Neural crest cell (in vitro differentiated cells): ENCODE measurements at places on chromosomes 2 and 18. TPM values are rescaled to one million over a fixed set of nuclear protein-coding genes. Genes with fewer than 3 reads are reported as not detected.

GRCh38 chr18:32767400-32767799 lies 5.4 kb downstream of the KLHL14 start:
- no peak overlapping the region for H3K27ac ChIP-seq
- DNase-seq, result no peak
- no peak overlapping the region for H3K4me3 ChIP-seq
- peaks cover 16% of the 10 kb centered on the region for H3K4me1 ChIP-seq
- no peaks in the 10 kb centered on the region for H3K36me3 ChIP-seq

- H3K4me3 ChIP-seq, result peak overlapping the region; percentile 22
- no peak for DNase-seq
- H3K27ac ChIP-seq, result no peak overlapping the region
- H3K4me1 ChIP-seq, result peaks cover 32% of the 10 kb centered on the region
Measured at GRCh38 chr2:96534141-96534540, 2.4 kb upstream of the ARID5A start.

DNA sequence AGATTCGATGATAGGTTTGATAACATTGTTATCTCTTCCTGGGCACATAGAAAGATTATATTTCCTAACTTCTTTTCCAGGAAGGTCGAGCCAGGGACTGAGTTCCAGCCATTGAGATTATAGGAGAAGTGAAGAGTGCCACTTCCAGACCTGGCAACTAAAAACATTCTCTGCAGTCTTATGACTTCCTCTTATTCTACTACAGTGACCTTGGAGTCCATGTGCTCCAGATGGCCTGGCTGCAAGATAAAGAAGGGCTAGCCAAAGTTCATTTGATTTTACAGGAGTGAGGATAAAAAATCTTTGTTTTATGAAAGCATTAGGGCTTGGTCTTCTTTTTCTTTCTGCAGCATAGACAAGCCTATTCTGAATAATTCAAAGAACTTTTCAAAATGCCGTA lies 363.0 kb downstream of the FSIP2 start:
- no peak overlapping the region for H3K4me3 ChIP-seq
- H3K27me3 ChIP-seq, result no peaks in the 10 kb centered on the region
- no peak overlapping the region for H3K27ac ChIP-seq
- DNase-seq, result no peak
- peaks cover 21% of the 10 kb centered on the region for H3K4me1 ChIP-seq
- peaks cover 5% of the 10 kb centered on the region for H3K36me3 ChIP-seq

- no peak overlapping the region for H3K27ac ChIP-seq
- peaks cover 17% of the 10 kb centered on the region for H3K4me1 ChIP-seq
Measured at GRCh38 chr2:38074058-38074763, 1.7 kb downstream of the CYP1B1 start.

DNA sequence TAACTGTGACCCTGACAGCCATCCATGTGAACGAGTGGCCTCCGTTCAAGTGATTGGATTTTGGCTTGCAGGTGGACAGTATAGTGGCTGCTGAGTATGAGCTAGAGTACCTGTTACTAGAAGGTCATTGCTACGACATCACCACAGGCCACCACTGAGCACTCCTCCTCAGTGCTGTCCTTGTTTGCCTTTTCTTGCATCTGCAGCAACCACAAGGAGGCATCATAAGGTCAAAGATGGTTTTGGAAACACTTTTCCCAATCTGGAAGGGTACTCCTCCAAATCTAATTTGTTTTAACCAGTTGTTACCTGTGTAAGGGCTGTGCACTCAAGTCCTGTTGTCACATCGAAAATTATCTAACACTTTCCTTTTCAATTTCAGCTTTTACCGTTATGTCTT lies 81.2 kb downstream of the UGGT1 start:
- H3K36me3 ChIP-seq, result peaks cover 8% of the 10 kb centered on the region
- no peak for DNase-seq
- H3K4me3 ChIP-seq, result no peak overlapping the region
- H3K4me1 ChIP-seq, result peaks cover 11% of the 10 kb centered on the region
- H3K27ac ChIP-seq, result no peak overlapping the region

Gene SPP2
- not detected in 2 replicates for total RNA-seq

GRCh38 chr2:46818141-46818621 lies 97.4 kb downstream of the MCFD2 start:
- no peak overlapping the region for H3K4me3 ChIP-seq
- DNase-seq, result no peak
- no peaks in the 10 kb centered on the region for H3K36me3 ChIP-seq
- no peaks in the 10 kb centered on the region for H3K4me1 ChIP-seq

Gene NAB1
- 42.4 and 48.8 TPM in 2 replicates for total RNA-seq

GRCh38 chr2:59322870-59323269 lies 1081.7 kb upstream of the FANCL start:
- H3K4me1 ChIP-seq, result no peaks in the 10 kb centered on the region
- no peak overlapping the region for H3K4me3 ChIP-seq
- no peaks in the 10 kb centered on the region for H3K27me3 ChIP-seq
- no peak for DNase-seq
- H3K27ac ChIP-seq, result no peak overlapping the region
- no peaks in the 10 kb centered on the region for H3K36me3 ChIP-seq

GRCh38 chr18:52766002-52766545 lies 426.1 kb downstream of the DCC start:
- H3K4me1 ChIP-seq, result no peaks in the 10 kb centered on the region
- H3K36me3 ChIP-seq, result no peaks in the 10 kb centered on the region
- no peak for DNase-seq
- peak overlapping the region; percentile 58 for H3K27ac ChIP-seq
- no peaks in the 10 kb centered on the region for H3K27me3 ChIP-seq

- peaks cover 3% of the 10 kb centered on the region for H3K4me1 ChIP-seq
- H3K36me3 ChIP-seq, result peaks cover 8% of the 10 kb centered on the region
- no peak overlapping the region for H3K4me3 ChIP-seq
- no peak for DNase-seq
- no peaks in the 10 kb centered on the region for H3K27me3 ChIP-seq
Measured at GRCh38 chr18:8632386-8632785, 23.1 kb downstream of the RAB12 start.

GRCh38 chr2:161355983-161356382 lies 47.8 kb downstream of the PSMD14 start:
- no peak overlapping the region for H3K27ac ChIP-seq
- H3K36me3 ChIP-seq, result peaks cover 9% of the 10 kb centered on the region
- H3K4me1 ChIP-seq, result peaks cover 37% of the 10 kb centered on the region
- no peak for DNase-seq
- no peak overlapping the region for H3K4me3 ChIP-seq

Gene RAB10
- 112 and 113 TPM in 2 replicates for total RNA-seq

DNA sequence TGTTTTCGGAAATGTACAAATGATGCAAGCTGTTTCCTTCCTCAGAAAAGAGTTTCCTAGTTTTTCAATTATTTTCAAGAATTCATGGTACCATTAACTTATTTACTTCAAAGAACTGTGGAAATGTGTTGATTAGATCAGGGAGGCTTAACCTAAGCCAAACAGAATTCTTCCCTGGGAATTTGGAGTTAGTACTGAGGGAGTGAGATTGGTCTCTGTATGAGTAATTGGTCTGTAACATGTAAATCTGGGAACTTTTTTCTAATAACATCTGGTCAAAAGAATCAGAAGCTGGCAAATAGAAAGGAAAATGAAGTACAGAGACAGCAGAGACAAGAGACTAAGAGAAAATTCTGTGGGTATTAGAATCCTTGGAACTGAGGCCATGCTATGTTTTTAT lies 145.8 kb downstream of the BABAM2 start:
- H3K36me3 ChIP-seq, result no peaks in the 10 kb centered on the region
- no peak for DNase-seq
- no peaks in the 10 kb centered on the region for H3K27me3 ChIP-seq
- no peak overlapping the region for H3K4me3 ChIP-seq

DNA sequence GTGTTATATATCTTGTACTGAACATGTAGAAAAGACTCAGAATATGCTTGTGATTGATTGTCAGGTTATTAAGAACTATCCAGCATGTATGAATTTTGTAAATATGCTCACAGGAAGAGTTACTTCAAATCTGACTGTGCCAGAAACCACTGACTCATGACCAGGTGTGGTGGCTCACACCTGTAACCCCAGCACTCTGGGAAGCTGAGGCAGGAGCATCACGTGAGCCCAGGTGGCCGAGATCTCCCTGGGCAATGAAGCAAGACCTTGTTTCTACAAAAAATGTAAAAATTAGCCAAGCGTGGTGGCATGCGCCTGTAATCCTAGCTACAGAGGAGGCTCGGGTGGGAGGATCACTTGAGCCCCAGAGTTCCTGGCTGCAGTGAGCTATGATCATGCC lies 126.6 kb downstream of the COMMD1 start:
- H3K4me1 ChIP-seq, result no peaks in the 10 kb centered on the region
- H3K27me3 ChIP-seq, result no peaks in the 10 kb centered on the region
- H3K27ac ChIP-seq, result no peak overlapping the region
- H3K36me3 ChIP-seq, result no peaks in the 10 kb centered on the region

Gene ST8SIA5
- 0.79 and 2.7 TPM in 2 replicates for total RNA-seq

Gene MYO7B
- 0.28 TPM in 1 of 2 replicates, not detected in the other for total RNA-seq

Gene ABCG8
- not detected in 2 replicates for total RNA-seq

DNA sequence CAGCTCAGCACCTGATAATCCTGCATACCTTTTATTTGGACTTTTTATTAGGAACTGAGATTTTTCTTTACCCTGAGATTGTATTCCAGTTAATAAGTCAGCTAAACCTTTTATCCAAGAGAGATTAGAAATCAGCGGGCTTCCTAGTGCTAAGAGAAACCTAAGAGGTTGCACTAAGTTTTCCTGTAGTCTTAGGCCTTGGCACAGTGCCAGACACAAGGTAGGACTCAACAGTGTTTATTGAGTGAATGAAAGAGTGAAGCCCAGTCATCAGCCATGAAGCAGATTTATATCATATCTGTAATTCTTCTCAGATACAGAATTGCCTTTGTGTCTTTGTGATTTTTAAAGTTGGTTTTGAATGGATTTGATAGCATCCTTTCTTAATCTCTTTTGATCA lies 13.6 kb downstream of the OTX1 start:
- no peak for DNase-seq
- H3K36me3 ChIP-seq, result peaks cover 3% of the 10 kb centered on the region
- H3K4me1 ChIP-seq, result peaks cover 5% of the 10 kb centered on the region

Gene RTTN
- 31.7 and 34.8 TPM in 2 replicates for total RNA-seq

- H3K27ac ChIP-seq, result no peak overlapping the region
- H3K4me3 ChIP-seq, result no peak overlapping the region
- no peaks in the 10 kb centered on the region for H3K36me3 ChIP-seq
- no peaks in the 10 kb centered on the region for H3K27me3 ChIP-seq
- no peak for DNase-seq
Measured at GRCh38 chr18:60982329-60982695, 350.9 kb upstream of the CDH20 start.

Gene LYPD6B
- total RNA-seq, result not detected in 2 replicates

DNA sequence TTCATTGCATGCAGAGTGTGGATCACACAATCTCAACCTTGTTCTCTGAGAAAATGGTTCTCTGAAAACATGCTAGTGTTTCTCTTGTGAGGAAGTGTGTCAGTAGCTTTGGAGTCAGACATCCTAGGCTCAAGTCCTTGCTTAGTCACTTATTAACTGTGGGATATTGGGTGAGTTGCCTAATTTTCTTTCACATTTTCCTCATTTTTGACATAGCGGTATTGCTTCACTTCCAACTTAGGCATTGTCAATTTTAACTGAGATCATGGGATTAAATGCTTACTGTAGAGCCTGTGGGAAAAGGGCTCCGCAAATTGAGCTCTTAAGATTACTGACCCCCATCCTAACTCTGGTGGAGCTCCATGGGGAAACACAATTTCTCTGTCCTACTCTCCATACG lies 622.2 kb downstream of the CNTNAP5 start:
- H3K27ac ChIP-seq, result no peak overlapping the region
- no peak for DNase-seq
- H3K27me3 ChIP-seq, result no peaks in the 10 kb centered on the region
- no peak overlapping the region for H3K4me3 ChIP-seq
- H3K4me1 ChIP-seq, result no peaks in the 10 kb centered on the region
